D341Med (cell line): ENCODE measurements at places on chromosomes 16 and 17.

GRCh38 chr16:85522842-85523601 lies 90.1 kb upstream of the GSE1 start:
- DNase-seq, result peak; percentile 83

DNA sequence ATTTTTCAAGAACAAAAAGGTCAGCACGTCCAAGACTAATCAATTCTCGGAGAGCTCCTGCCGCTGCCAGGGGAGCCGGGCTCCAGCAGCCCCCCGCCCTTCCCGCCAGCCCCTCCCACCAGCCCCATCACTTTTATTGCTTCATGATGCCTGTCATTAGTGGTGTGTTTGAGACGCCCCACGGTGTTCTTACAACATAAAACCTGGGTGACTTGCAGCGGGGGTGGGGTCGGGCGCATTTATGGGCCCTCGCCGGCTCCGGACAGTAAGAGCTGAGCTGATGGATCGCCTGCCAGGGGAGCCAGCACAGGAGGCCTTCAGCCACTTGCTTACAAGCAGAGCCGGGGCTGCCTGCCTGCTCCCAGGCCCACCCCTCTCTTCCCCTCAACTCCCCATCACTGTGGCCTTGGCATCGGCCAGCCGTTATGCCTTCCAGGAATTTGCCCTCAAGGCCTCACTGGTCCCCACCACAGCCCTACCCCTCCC lies 82.9 kb upstream of the CBX4 start:
- DNase-seq, result no peak

DNA sequence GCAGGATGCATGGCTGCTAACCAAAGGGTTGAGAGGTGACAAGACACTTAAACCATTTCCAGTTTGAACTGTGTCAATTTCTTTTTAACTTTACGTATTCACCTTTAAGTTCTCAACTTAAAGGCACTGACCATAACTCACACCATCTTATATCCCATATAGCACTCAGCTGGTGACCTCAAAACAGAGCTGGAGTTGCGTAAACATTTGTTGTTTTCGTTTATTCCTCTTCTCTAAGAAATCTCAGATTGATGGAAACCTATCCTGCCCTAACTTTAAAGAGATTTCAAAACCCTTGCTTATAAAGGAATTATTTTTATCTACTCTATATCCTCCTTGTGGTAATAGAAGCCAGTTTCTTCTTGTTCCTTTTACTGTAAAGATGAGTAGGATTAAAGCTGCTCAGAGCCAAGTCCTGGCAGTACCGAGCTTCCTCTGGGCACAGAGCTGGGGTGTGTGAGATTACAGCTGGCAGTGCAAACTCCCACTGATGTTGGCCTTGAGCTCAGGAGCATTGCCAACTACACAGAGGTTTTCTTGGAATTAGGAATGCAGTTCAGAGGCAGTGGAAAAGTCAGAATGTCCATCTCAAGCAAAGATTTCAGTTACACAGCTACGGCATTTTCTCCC lies 1.3 kb downstream of the KCTD2 start:
- DNase-seq, result peak; percentile 50

GRCh38 chr17:70535986-70536385 lies 366.7 kb downstream of the KCNJ2 start:
- DNase-seq, result no peak

GRCh38 chr17:30021708-30022317 lies 80.4 kb downstream of the EFCAB5 start:
- DNase-seq, result peak; percentile 62

- DNase-seq, result peak; percentile 14
These were observed 1.1 kb upstream of the TRPV3 start for GRCh38 chr17:3558603-3559269.

DNA sequence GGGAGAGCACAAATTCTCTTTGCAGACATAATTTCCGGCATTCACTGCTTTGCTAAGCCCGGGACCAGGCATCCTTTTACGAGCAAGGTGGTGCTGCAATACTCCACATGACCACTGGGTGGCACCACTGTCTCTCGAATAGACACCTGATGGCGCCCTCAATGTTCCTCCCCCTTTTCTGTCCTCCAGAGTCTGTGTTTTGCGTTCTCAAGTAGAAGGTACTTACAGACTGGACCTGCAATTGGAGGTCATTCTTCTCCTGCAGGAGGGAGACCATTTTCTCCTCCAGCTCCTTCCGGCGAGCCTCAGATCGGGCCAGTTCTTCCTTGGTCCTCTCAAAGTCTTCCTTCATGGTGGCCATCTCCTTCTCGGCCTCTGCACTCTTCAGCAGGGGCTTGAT lies 45.2 kb downstream of the MYH13 start:
- peak; percentile 45 for DNase-seq

GRCh38 chr16:11066261-11066870 lies 122.0 kb downstream of the CLEC16A start:
- DNase-seq, result no peak

DNA sequence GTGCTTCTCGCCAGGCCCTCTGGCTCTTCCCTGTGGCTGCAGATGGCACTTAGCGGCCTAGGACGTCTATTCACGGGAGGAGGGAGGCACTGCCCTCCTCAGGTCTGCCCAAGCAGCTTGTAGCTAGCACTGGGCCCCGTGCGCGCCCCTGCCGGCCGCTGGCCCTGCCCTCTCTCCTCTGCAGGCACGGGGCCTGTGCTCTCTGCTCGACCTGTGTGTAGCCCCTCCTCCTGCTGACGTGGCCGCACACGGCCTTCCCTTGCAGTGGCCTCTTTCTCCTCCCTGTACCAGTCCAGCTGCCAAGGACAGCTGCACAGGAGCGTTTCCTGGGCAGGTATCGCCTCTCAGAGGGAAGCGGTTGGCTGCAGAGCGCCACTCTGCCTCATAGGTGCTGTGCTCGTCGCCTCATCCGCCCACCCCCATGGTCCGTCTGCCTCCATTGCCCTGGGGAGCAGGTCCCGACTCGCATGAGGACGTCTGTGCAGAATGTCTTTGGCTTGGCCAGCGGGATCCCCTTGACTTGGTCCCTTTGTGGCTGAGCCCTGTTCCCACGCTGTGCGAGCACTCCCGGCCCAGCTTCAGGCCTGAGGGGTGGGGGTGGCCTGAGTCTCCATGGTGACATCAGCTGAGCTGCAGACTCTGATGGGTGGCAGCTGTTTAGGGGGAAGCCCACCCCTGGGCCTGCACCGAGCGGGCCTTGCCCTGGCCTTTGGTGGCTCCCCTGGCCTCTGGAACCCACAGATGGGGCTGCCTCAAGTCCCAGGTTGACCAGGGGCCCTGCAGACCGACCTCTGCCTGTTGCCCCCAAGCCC lies 34.6 kb downstream of the TSC2 start:
- DNase-seq, result no peak

DNA sequence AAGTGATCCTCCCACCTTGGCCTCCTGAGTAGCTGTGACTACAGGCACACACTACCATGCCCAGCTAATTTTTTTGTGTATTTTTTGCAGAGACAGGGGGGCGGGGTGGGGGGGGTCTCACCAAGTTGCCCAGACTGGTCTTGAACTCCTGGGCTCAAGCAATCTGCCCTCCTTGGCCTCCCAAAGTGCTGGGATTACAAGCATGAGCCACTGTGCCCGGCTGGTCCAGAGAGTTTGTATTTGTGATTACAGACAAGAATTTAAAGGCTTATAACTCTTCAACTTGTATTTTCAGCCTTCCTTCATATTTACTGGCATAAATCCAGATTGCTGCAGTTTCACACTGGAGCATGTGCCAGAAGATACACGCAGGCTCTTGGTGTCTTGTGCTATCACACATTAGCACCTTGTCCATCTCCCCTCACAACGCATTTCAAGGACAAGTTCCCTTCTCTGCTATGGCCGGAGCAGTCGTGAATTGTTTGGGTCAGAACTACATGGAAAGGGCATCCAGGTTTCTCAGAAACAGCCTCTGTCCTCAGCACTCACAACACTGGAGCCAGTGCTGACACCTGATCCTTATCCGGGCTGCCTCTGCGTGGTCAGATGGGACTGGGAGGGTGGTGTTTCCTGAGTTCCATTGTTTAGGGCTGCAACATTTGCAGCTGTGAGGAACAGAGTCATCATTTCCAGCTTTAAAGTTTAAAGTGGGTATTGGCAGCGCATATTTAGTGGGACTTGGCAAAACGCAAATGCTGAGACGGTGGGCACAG lies 28.1 kb downstream of the WSCD1 start:
- DNase-seq, result no peak

DNA sequence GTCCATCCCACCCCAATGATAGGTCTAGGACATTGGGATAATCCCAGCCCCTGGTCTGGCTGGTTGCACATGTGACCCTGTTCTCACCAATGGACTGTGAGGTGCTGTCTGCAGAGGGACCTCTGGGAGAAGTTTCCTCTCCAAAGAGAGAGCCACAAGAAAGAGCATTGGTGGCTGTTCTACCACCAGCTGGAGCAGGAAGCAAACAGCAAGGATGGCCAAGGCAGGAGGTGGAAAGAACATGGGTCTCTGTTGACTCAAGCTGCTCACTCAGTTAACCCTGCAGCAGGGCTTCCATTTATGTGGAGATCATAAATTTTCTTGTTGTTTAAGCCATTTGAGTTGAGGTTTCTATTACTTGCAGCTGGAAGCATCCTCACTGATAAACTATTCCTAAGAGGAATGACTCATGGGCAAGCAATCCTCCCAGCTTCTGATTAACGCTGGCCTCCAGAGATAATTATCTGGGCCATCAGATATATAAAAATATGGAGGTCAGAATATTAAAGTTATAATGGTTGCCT lies 52.6 kb downstream of the CYB5B start:
- DNase-seq, result no peak

GRCh38 chr16:629833-630248 lies 944 bp upstream of the WFIKKN1 start:
- peak; percentile 40 for DNase-seq

GRCh38 chr16:78925083-78925767 lies 675.3 kb downstream of the MAF start:
- DNase-seq, result peak; percentile 37

DNA sequence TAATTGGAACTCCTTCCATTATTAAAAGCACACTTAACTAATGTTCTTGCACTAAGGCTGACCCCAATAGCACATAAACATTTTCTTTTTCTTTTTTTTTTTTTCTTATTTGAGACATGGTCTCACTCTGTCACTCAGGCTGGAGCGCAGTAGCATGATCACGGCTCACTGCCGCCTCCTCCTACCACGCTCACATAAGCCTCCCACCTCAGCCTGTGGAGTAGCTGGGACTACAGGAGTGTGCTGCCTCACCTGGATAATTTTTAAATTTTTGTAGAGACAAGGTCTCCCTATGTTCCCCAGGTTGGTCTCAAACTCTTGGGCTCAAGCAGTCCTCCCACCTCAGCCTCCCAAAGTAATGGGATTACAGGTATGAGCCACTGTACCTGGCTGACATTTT lies 1.2 kb upstream of the ZNF652 start:
- DNase-seq, result no peak

- DNase-seq, result no peak
These were observed 38.1 kb upstream of the KPNB1 start for GRCh38 chr17:47611372-47612350.

GRCh38 chr17:56884483-56885311 lies 29.2 kb downstream of the TRIM25 start:
- no peak for DNase-seq

DNA sequence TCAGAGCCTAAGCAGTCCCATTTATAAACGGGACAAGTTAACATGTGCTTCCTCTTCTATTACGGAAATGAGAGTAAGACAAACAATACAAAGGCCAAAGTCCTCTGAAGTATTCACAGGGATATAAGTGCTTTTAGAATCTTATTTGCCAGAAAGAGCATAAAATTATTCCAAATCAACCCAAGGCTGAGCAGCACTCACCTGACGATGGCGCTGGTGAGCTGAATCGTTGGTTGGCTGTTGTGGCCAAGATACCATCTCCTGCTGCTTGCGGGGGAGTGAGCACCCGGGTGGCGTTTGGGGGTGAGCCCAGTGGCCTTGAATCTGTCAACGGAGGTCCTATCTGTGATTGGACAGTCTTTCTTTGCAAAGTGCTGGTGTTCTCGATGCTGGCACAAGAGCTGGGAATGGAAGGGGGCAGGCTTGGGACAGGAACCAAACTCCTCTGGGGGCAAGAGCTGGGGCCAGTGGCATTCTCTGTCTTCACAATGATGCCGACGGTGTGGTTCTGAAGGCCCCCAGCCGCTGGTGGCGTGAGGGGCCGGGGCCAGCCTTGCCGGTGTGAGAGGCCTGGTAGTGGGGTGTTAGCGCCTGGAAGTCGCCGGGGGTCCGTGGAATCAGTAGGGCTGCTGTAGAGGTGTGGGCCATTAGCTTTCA lies 9.5 kb upstream of the DHRS13 start:
- DNase-seq, result no peak

GRCh38 chr17:72691586-72691985 lies 400.9 kb downstream of the SLC39A11 start:
- no peak for DNase-seq

DNA sequence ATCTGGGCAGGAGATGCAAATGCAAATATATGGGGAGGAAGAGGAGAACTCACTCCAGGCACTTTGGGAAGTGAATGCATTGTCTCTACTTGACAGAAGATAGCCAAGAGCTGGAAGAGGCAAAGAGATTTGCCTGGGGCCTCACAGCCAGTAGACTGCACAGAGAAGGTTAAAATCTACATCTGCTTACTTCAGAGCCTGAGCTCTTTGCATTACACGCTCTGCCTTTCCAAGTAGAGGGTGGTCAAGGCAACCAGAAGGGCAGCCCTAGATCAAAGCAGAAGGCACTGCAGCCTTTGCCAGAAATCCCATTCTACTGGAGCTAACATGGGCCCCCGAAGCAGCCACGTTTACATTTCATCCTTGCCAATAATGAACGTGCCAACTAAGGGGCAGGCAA lies 407.2 kb upstream of the CCL2 start:
- DNase-seq, result no peak

- no peak for DNase-seq
These were observed 29.8 kb upstream of the C1QL1 start for GRCh38 chr17:44997733-44998520.

DNA sequence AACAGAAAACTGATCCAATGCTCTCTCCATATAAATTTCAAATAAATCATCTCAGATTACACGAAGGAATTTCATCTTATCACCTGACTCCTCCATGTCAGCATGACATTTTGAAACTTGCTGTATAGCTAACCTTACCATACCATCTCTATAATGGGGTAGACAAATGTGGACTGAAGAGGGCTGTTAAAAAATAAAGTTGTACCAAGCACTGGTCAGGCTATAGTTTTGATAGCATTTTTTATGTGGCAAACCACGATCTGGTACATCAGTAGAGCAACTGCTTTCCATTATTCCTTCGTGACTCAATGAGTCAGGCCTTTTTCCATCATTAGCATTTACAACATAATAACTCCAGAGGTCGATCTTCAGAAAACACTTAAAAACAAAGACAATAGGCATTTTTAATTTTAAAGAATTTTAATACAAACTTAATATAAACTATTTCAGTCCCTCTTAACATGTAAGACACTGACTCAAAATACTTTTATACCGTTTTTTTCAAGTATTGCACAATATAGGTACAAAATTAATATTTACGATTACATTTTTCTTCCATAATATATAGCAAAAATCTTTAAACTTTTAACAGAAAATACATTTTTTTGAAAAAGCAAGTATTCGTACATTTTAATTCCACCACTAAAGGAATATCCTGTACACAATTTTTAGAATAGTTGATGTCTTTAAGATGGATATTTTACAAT lies 4.2 kb downstream of the TOB1 start:
- DNase-seq, result no peak

GRCh38 chr16:81189100-81189664 lies 49.3 kb upstream of the BCO1 start:
- DNase-seq, result no peak
